ENCODE measurements at places on chromosomes 2 and 18.

DNA sequence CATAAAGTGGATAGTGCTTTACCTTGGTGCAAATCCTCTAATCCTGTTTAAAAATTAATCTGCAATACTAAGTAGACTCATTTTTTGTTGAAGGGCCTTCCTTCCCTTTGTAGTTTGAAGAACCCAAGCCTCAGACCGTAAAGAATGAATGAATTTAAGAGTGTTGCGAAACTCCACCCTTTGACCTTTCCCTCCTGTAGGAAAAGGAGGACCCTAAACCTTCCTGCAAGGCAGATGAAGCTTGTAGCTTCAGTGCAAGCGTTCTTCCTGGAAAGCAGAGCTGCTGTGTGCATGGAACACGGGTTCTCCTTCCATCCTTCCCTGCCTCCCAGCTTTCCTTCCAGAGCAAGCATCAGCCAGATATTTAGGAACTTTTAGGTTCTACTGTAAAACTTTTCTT, 1.7 kb downstream of the IMPA2 start:
- DNase-seq: no peak

GRCh38 chr2:105518897-105519296, 120.0 kb upstream of the FHL2 start:
- DNase-seq: no peak

GRCh38 chr2:216023055-216023648, 9.8 kb upstream of the MREG start:
- DNase-seq: no peak

GRCh38 chr2:159976527-159977160, 85.8 kb downstream of the PLA2R1 start:
- no peak for DNase-seq

Measured in kidney epithelial cell (primary cell).